Activated CD8-positive, alpha-beta memory T cell treated with anti-CD3 and anti-CD28 coated beads, Interleukin-2, amount 50 U/mL, for 4 hours (primary cell): ENCODE measurements at places on chromosomes 2 and 18.

GRCh38 chr18:36446059-36446458 lies 148.5 kb downstream of the FHOD3 start:
- no peak for DNase-seq

- no peak for DNase-seq
These were observed 94.4 kb downstream of the MGAT5 start for GRCh38 chr2:134348239-134348638.

DNA sequence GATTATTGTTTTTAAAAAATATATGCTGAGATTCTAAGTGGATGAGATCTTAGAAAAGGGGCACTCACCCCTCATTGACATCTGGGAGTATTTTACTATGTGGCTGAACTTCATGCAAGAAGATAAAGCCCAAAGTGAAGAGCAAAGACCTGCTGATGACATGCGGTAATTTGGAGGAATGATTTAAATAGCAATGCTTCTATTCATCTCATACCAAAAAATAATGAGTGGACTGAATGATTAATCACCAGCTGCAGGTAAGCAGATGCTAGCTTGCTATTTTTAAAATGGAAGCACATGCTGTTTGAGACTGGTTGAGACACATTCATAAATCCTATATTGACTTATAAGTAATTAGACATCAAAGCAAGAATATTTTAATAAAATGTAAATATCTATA lies 12.7 kb upstream of the CDK15 start:
- no peak for DNase-seq

DNA sequence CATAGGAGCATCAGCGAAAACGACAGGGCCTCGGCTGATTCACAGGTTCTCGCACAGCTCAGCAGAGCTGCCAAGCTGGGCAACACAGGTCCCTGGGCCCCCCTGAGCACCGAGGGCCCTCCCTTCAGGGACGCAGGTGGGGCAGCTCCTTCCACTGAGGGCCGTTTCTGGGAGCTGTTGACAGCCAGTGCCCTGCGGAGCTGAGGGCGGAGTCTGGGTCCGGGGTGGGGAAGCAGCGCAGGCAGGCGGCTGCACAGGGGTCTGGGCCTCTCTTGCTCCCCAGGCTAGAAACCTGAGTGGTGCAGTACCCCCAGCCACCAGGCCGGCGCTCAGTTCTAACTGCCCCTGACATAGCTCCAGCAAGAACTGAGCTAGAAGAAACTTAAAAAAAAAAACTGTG lies 65.7 kb downstream of the PXDN start:
- DNase-seq, result no peak

DNA sequence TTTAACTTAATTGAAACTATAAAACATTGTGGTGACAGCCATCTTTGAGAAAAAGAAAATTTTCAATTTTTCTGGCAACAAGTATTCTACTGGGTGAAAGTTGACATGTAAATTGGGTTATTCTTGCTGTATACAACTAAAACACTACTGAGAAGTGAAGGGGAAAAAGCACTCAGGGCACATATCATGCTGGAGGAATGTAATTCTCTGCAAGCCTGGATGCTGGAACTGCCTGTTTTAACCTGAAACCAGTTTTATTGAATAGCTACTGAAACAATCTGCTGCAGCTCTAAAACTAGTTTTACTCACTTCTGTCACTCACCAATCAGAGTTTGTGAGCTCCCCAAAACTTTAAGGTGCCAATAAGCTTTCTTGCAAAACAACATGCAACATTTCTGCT lies 1136.0 kb downstream of the LRP1B start:
- DNase-seq, result no peak

- no peak for DNase-seq
These were observed 28.7 kb upstream of the LYPD6B start for GRCh38 chr2:149009576-149010461.

- no peak for DNase-seq
These were observed 208.9 kb downstream of the MIB1 start for GRCh38 chr18:21949326-21950015.

- no peak for DNase-seq
These were observed 139.8 kb downstream of the CLIP4 start for GRCh38 chr2:29255004-29255403.

- DNase-seq, result no peak
These were observed 25.1 kb downstream of the PARD3B start for GRCh38 chr2:204570421-204570820.

- no peak for DNase-seq
These were observed 37.2 kb downstream of the HPCAL1 start for GRCh38 chr2:10339647-10340592.

DNA sequence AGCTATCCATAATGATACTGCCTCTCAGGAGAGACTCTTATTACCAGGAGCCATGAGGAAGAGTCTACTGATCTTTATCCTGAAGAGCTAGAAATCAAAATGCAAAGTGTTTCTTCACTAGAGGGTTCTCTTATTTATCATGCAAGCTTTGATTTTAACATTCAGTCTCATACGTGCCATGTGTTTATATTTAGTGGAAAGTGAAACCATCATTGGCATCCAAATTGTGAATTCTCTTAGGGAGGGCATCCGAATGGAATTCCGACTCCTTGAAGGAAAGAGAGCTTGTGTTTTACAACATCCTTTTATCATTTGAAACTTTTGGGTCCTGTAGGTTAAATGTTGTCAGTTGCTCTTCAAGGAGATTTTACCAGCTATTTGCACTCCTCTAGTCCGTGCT lies 170.4 kb upstream of the SESTD1 start:
- no peak for DNase-seq

DNA sequence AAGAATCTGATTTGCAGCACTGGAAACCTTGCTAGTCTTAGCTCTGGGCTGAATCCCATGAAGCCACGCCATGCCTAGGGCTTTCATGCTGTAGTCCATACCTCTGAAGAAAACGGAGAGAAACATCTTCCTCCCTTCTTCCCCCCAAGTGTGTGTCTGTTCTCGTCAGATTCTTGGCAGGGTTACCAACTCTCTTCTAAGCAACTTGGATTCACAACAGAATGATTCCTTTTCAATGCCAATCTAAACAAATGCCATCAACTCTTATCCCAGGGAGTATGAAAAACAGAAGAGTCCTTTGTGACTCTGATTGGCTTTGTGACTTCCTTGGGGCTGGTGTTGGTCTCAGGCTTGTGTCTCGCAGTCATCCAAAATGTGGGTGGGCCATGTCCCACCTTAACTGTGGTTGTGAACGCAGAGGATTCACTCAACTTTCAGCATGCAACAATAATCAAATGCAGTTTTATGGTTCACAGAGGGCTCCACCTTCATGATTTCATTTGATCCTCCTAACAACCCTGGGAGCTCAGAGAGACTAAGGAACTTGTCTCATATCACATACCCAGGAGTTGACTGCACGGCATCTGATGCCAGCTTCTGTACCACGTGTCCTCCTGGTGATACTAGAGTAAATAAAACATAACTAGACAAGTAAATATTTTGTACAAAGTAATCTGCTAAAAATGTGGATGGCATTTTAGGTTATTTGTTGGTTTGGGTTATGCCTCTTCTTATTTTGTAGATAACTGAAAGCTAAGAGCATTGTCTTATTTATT lies 186.0 kb upstream of the TNP1 start:
- no peak for DNase-seq

DNA sequence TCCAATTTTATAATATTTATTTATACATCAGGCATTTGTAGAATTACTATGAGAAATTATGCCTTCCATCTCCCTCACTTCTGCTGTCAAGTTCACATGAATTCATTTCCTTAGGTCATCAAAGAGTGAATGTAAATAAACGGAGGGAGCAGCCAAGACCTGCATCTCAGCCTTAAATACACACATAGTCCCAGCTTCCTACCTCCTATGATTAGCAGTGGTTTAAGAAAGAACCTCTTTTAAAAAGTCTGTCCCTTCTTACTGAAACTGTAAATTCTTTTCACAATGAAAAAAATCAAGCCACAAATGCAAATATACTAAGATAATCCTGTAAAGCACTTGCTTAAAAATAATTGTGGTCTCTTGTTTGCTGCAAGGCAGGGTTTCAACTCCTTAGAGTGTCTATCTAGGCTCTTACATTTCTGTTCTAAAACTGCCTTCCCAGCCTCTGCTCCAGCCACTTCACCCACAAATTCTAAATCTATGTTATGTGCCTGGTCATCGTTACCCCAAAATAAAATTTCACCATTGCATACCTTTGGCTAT lies 532.7 kb upstream of the FSHR start:
- DNase-seq, result no peak

DNA sequence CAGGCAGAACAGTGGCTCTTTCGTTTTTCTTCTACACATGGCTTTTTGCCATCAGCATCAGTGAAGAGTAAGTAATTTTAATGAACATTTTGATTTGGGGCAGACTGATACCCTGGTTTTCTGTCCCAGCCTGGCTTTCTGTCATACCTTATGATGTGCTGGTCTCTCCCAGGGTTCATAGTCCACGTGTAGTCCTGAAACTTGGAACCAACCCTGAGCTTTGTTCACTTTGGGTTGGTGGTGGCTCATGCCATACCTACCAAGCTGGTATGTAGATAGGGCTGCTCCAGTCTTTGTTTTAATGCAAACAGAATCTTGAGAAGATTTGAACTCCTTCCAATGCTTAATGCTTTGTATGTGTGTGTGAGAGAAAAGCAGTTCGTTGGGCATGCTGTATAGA lies 4.9 kb downstream of the COPS7B start:
- DNase-seq, result no peak

DNA sequence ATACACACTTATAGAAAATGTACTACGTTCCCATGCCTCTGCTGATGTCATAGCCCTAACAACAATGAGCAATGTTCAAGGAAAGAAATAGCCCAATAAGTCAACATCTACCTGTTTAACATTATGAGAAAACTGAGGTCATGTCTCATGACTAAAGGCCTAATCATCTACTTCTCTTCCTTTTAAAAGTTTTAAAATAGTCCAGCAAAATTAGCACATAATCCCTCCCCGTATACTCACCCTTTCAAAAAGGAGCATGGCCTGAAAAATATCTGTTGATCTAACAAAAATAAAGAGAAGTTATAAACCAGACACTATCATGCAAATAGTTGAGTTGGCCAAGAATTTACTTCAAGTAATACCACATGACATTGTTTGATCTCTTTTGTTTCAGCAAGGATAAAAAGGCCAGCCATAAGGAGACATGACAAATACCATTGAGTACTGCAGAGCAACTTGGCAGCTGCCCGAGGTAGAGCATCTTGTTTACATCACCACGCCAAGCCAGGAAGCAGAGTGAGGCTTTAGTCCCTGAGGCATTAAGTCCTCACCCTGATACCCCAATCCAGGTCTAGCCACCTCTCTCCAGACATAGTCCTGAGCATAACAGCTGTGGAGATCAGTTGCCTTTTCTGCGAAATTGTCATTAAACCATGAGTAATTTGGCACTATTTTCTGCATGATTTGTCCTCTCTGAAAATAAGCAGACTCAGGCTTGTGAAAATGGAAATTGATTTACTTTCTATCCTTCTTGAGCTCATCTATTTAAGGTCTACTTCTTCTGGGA lies 137.4 kb upstream of the ETAA1 start:
- DNase-seq, result no peak

- no peak for DNase-seq
These were observed 50.9 kb upstream of the SPATS2L start for GRCh38 chr2:200255549-200255948.

GRCh38 chr18:8608795-8609658 lies at the start of gene RAB12:
RAB12 (plus strand) TSS chr18:8609437; CDS start chr18:8609440, 3 bp downstream.
- peak; percentile 86 for DNase-seq

DNA sequence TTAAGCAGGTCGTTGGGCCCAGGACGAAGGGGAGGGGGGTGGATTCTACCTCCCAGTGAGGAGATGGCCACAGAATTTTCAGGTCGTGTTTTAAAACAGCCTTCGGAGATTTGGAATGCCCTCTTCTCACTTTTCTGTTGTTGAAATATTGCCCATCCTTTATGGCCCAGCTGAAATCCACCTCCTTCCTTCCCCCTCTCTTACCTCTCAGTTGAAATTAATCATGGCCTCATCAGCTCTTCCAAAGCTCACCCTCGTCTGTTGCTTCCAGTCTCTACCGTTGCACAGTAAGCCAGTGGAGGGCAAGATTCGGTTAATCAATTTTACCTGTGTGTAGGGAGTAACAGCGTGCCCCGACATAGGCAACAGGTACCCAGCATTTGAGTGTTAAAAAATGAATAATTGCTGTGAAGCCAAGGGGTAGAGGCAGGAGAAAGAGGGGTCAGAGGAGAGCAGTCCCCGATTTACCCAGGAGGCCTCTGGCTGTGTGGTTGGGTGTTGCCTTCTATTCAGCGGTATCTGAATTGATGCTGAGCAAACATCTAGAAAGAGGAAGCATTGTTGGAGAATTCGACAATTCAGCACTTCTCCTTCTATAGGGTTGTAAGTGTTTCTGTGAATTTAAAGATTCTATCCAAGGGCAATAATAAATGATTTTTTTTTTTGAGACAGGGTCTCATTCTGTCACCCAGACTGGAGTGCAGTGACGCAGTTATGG lies 8.6 kb upstream of the PDIA6 start:
- no peak for DNase-seq

DNA sequence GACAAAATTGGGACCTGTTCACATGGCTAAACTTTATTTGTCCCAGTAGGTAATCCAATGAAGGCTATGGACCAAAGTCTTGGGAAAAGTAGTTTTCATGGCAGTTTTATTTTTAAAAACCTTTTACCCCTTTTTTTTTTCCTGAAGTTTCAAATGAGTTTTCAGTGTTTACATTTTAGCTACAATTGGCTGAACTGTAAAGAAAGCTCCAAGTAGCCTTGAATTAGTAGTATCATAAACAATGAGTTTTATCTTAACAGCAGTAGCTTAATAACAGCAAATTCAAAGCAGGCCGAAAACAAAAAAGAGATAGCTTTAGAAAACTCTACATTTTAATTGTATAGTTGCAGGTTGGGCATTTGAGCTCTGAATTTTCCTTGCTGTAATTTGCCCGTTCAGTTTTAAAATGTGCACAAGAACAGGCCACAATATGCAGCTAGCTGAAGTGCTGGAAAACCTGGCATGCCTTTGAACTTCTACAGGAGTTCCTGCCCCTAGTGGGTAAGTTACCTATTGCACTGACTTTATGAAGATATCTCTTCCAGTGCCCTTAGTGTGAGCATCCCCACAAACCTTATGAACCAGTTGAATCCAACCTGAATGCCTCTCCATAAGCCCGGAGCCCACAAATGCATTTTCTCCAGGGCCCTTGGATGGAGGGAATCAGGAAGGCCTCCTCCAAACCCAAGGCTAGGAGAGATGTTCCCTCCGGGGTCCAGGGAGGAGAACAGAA lies 106.7 kb downstream of the XRCC5 start:
- DNase-seq, result no peak

DNA sequence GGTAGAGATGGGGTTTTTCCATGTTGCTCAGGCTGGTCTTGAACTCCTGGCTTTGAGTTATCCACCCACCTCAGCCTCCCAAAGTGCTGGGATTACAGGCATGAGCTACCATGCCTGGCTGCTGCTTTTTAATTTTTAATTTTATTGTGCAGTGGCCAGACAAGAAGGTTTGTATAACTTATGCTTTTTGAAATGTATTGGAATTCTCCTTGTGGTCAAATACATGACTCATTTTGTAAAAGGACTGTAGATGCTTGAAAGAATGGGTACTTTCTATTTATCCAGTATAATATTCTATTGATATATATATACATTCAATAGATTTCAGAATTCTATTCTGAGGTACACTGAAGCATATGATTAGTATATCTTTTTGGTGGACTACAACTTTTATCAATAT lies 82.6 kb upstream of the ST3GAL5 start:
- DNase-seq, result no peak
